ENCODE measurements at places on chromosomes 5 and 9.

GRCh38 chr5:144531188-144531587 is 360.5 kb downstream of the KCTD16 start:
- DNase-seq: no peak

GRCh38 chr5:76683816-76684731 is 31.9 kb upstream of the F2R start:
- DNase-seq: no peak

DNA sequence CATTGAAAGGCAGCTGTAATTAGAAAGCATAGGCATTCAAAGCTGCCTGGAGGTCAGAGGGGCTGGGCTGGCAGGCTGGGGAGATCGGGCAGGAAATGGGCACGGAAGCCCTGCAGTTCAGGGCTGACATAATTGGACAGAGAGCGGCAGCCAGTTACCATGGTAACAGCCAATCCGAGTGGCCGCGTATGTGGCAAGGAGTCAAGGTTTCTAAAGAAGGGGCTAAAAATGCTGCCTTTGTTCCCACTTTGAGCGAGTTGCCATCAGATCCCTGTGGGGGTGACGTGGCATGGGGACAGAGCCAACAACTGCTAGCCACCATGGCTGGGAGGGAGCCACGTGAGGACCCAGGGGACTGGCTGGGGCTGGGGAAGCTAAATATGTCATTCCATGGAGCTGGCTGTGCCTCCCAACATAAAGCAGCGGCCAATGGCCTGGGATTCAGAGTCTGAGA is 44.7 kb upstream of the NDFIP1 start:
- DNase-seq: no peak

DNA sequence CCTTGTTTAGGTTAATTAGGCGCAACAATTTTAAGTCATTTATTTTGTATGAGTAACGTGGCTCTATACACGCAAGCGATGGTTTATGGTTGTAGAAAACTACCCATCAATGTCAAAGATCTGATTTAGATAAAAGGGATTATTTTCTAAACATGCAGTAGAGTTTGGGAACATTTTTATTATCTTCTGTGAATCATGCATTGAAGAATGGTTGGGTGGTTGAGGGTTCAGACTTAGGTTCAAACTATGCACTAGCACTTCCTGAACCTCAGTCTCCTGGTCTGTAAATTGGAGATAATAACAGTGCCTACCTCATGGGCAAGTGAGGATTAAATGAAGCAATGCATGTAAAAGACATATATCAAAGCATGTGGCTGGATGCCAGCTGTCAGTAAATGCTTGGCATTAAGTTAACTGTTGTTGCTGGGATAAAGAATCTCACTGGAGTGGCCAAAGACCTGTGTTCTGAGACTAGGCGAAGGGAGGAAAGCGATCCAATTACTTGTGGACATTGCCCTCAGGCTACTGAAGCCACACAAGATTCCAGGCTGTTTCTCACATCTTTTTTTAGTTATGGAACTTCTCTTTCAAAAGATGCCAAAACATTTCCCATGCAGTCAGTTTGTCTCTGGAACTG is 1.1 kb upstream of the OTULINL start:
- no peak for DNase-seq

GRCh38 chr9:122844137-122844536 is 15.7 kb upstream of the PDCL start:
- no peak for DNase-seq

- DNase-seq: no peak
Observed at GRCh38 chr5:7741415-7742065, 109.4 kb downstream of the CFAP90 start.

GRCh38 chr5:2894316-2894715 is 142.8 kb upstream of the IRX2 start:
- no peak for DNase-seq

- DNase-seq: no peak
Observed at GRCh38 chr9:107274953-107275422, 8.1 kb upstream of the RAD23B start.

DNA sequence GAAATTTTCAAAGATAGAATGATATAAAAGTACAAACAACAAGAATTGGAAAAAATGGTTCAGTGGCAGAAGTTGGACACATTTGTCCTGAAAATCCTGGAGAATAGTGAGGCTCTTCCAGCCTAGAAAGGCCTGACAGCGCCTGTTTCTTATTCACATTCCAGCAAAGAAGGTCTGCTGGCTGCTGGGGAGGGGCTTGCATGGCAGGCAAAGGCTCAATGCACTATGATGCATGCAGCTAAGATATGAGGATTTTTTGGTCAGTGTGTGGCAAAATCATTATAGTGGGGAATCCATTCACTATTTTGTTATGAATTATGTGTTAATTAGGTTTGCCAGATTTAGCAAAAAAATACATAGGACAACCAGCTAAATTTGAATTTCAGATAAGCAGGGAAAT is 243.9 kb upstream of the SLC30A5 start:
- DNase-seq: no peak

DNA sequence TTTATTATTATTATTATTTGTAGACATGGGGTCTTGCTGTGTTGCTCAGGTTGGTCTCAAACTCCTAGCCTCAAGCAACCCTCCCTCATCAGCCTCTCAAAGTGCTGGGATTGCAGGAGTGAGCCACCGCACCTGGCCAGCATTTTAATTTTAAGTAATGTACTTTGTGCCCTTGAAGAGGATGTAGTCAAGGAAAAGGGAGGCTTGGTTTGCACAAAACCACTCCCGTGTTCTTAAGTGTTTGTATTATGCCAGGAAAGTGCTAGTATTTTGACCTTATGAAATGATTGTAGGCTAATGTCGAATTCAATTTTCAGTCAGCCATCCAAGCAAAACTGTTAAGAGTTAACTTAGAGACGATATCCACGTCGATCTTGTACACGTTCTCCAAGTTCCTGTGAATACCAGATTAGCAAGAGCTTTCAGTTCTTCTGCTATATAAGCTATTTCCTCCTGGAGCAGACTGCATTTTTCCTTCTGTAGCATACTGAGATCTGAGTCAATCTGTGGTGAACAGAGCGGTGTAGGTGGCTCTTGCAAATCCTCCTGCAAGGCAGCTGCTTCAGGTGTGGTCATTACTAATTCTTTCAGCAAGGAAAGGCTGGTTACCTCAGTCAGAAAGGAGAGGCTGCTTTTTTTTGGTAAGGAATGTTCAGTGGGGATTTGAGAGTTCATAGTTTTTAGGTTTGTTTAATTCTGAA is 23.7 kb downstream of the CCDC171 start:
- no peak for DNase-seq

GRCh38 chr9:137383784-137384756 is 38.9 kb downstream of the EXD3 start:
- DNase-seq: no peak

DNA sequence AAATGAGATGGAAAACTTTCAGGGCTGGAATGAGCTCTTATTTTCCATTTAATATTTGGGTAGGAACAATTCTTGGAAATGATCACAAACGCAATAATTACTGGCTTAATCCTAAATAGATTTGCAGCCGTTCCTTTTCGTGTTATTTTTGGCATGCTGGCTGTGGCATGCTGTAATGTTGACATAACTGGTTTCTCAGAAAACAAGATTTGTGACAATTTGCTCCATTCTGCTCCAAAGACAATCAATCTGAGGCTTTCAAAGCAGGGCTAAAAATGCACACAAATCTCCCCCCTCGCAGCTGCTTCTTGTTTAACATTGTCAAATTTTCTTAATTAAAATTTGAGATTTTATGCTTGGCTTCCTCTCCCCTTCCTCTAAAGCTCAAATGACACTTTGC is 151.2 kb downstream of the TTC39B start:
- DNase-seq: no peak

GRCh38 chr9:127020036-127020801 is 102.2 kb downstream of the ANGPTL2 start:
- DNase-seq: no peak

- DNase-seq: no peak
Observed at GRCh38 chr9:128550770-128551656, 1.4 kb upstream of the SPTAN1 start.

- no peak for DNase-seq
Observed at GRCh38 chr9:71120501-71121247, 747 bp downstream of the TRPM3 start.

DNA sequence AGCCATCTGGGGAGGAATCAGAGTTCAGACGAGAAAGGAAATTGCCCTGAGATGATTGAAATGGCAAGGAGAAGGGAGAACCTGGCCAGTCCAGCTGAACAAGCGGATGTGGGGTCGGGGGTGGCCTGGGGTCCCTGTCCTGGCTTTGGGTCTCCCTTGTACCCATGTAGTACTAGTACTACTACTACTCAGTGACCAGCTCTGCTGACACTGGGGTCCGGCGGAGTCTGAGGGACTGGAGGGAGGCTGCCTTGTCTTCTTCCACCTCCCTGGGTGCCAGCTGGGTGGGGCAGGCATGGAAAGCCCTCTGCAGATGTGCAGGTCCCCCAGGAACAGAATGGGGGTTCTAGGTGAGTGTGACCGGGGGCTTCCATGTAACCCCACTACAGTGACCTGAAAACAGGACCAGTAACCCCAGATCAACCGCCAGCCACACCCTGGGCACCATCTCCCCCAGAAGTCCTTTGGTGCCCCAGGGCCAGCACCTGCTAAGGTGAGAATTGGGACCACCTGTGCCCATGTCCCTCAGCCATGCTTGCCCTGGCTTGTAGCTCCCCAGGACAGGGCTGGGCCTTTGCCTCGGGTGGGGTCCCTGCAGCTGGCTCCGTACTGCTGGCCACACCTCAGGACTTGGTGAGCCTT is 89.1 kb upstream of the COL5A1 start:
- DNase-seq: no peak

DNA sequence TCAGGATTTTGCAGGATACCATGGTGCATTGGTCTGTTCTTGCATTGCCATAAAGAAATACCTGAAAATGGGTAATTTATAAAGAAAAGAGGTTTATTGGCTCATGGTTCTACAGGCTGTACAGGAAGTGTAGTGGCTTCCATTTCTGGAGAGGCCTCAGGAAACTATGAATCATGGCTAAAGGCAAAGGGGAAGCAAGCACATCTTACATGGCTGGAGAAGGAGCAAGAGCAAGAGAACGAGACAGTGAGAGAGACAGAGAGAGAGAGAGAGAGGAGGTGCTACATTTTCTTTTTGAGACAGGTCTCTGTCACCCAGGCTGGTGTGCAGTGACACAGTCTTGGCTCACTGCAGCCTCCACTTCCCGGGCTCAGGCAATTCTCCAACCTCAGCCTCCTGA is 43.9 kb downstream of the P4HA2 start:
- DNase-seq: no peak

DNA sequence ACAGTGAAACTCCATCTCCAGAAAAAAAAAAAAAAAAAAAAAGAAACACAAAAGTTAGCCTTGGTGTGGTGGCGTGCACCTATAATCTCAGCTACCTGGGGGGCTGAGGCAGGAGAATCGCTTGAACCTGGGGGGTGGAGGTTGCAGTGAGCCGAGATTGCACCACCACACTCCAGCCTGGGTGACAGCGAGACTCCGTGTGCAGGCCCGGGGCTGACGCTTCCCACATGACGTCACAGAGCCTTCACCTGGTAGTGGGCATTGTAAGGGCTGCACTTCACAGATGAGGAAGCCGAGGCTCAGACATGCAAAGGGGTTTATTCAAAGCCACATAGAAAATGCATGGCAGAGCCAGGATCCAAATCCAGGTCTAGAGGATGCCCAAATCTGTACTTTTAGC is 114.2 kb downstream of the GAPVD1 start:
- DNase-seq: no peak

DNA sequence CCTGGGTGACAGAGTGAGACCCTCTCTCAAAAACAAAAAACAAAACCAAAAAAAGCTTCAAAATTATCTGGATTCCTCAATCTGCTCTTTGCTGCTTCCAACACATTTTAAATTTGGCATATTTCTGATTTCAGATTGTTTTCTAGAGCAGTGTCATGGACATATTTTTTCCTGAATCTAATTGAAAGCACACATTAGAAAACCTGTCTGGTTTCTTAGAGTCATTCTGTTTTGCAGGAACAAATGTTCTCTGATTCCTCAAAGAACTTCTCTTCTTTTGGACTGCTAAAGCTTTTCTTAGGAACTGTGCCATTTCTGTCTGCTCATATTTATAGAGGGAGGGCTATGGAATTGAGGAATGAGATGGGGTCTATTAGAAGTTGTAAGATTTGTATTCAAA is 81.6 kb downstream of the RAI14 start:
- no peak for DNase-seq

DNA sequence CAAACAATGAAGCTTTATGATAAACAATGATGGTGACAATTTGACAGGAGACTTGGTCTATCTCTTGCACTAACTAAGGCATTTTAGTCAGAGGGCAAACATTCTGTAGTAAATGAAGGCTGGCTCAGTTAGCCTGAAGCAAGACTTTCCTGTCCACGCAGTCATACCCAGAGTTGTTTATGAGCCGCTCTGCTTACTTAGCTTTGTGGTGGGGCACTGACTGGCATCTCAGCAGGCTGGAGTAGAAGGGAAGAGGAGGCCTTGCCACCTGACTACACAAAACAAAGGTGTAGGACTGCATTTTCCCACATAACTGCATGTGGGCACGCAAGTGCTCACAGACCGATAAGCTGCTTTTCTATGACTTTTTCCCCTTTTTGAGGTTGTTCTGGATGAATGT is 133.7 kb upstream of the EPB41L4A start:
- DNase-seq: no peak

DNA sequence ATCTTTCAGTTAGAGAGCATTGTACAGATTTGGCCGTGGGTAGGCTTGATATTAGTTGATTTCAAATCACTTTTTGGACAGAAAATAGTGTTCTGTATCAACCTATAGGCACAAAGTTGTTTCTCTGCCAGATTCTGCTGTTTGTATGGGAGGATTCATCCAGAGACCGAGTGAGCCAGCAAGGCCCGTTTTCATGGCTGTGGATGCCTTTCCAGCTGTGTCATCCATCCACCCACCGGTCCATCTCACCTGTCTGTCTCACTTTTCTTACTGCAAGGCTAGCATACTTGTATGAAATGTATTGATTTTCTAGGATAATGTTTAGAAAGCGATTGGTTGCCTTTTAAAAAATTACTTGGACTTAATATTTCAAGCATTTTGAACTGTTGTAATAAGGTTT is 34.4 kb downstream of the ICE1 start:
- DNase-seq: no peak

- DNase-seq: no peak
Observed at GRCh38 chr5:177537389-177538361, 16.7 kb downstream of the FAM193B start.

DNA sequence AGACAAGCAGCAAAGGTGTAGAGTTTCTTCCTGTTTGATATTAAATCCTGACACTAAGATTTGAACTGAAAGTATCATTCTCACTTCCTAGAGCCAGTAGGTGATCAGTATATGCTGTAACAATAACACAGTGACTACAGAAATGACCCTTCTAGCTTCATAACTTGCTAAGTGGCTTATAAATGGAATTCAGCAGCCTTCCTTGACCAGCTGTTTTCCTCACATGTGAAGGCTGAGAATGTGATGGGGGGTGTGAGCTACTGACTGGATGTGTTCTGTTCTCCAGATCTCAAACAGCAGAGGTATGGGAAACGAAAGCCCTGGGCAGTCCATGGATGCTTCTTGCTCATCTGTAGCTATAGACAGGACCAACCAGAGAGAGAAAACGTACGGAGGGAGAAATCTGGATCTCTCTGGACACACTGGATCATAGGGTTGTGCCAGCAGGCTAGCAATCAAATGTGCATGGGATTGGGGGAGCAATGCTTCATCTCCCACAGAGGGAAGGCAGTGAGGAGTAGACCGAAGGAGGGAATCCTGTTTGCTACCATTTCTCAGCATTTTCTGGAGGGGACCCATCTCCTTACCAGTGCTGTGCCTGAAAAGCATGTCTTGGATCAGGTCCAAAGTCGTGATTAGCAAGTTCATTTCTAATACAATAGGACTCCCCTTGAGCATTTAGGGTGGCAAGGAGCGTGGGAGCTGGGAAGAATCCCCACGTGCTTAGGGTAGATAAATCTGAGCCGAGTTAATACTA is 39.4 kb downstream of the TNFAIP8 start:
- no peak for DNase-seq

Measured in D721Med (cell line).